ENCODE measurements at places on chromosomes 13 and 19.

DNA sequence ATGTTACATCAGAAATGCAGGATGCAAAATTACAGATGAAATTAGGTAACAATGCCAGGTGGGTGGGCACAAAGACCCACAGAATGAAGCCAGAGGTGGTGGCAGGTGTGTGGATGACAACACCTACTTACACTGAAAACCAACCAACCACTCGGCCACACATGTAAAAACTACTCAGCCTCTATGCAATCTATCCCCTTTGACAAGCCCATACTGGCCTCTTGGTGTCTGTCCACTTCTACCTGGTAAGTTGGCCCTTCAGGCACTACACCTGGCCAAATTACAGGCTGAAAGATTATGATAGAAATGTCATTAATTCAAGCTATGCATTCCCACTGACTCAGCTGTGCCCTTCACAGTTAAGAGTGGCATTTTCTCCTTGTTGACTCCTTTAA lies 50.0 kb downstream of the BRD4 start:
- no peak for DNase-seq

- DNase-seq = no peak
Measured at GRCh38 chr13:78182813-78183212, 264.2 kb upstream of the EDNRB start.

GRCh38 chr19:10655457-10656312 lies 1.5 kb downstream of the ILF3 start:
- DNase-seq = peak; percentile 9

DNA sequence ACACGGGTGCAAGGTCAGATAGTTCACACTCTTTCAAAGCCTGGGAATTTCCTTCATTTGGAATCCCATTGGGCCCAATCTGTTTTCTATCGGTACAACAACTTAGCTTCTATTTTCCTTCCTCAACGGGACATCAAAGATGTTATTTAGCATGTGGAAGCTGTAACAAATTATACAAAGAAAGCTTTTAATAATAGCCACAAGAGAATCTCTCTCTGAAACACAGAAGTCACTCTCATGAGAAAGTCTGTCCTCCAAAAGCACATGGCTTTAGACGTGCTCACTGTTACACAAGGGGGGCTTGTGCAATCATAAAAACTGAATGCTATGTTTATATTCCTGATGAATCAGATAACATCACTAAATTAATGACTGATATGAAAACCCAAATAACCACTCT lies 28.9 kb upstream of the CYSLTR2 start:
- no peak for DNase-seq

- no peak for DNase-seq
Measured at GRCh38 chr19:44686896-44687295, 12.1 kb upstream of the CEACAM16 start.

- DNase-seq = no peak
Measured at GRCh38 chr19:8192221-8192820, 16.8 kb upstream of the CERS4 start.

GRCh38 chr19:54158812-54159351 lies 639 bp downstream of the LENG1 start:
- peak; percentile 51 for DNase-seq

DNA sequence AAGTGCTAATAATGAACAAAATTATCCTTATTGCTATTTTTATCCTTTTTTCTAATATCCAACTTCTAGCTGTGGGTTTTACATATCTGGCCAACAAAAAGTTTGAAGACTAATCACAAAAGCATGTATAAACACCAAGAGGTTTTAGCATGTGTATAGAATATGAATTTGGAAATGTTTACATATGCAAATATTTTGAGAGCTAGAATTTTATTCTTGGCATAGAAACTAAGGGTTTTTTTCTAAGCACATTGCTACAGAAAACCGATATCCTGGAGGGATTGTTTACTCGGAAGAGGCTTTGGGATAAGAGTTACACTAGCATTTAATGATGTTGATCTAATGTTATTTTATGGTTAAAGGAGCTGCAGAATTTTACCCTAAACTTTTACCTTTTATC lies 392.1 kb downstream of the EFNB2 start:
- no peak for DNase-seq

DNA sequence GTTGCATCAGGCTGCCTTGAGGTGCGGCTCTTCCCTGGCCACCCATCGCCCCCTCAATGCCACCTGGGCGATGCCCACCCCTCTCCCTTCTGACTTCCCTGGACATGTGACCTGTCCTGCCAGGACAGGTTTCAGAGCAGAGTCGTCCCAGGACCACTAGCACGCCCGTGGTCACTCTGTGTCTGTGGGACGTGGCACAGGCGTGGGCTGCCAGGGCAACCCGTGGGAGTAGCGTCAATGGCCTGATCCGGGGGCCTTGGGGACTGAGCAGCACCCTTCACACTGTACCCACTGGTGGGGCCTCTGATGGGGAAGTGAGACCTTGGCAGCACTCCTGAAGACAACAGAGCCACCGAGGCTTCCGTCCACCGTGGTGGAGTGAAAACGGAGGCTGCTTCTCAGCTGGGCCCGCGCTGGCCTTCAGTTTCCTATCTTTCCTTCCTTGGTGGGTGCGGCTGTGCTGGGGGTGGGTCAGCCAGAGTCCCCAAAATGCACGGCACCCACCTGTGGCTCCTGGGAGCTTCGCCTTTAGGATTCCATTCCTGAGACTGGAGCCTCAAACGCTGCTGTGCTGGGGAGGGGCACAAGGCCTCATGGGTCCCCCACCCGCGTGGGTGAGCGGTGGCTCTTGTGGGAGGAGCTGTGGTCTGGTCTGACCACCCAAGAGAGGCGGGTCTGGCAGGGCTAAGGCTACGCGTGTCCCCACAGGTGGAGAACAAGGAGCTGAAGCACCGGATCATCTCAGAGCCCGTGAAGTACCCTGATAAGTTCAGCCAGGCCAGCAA lies 26.7 kb upstream of the TMEM255B start:
- DNase-seq = no peak

DNA sequence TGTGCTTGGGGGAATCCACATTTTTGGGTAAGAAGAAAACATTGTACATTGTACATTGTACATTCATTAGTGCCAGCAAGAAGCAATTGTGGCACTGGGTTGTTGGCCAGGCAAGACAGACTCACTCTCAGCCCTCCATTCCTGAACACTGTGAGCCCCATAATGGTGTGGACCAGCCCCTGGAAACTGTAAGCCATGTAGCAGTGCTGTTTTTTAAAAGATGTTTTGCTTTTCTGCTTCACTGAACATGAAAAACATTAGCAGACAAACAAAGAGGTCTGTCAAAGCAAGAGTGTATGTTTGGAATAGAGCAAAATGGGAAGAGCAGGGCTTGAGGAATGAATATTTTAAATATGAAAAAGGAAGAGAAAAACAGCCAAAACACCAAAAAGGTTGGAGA lies 39.1 kb upstream of the IL17D start:
- DNase-seq = no peak

DNA sequence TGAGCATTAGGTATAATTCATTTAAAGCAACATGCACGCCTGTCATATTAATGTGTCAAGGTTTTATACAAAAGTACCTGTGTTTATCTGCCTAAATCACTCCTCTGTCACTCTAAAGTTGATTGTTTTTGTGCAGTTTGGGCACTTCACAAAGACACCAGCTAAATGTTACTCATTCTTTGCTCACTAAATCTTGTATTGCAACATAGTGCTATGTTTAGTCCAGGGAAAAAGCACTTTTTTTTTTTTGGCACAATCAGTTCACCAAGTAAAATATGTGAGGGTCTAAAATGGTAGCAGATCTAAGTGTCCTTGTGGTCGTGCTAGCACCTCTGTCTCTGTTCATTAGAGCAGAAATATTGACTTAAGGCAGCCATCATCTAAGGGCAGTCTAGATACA lies 2526.7 kb upstream of the PCDH20 start:
- no peak for DNase-seq

All from T-helper 2 cell treated with Interferon-gamma antibody and Interleukin-4, amounts not matched to agents 5 μg/mL and 100 μg/mL, for 36 hours (primary cell).